GM04503 (cell line): ENCODE measurements at places on chromosomes 5 and 9.

- no peak for DNase-seq
Measured at GRCh38 chr9:69045821-69046220, 10.3 kb downstream of the FXN start.

DNA sequence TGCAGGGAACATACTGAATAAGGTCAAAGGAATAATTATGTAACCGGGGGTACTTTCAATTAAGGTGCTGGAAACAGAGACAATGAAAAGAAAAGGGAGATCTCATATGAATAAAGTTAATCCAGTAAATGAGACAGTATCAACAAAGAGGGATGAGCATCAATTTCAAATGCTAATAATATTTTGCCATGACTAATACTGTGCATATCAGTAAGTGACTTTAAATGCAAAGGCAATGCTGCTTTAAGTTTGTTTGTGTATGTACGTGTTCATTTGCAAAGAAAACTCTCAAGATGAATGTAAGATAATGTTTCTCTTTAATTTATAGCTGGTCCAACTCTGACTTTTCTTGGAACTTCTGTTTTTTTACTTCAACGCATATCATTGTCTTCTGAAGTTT is 139.9 kb downstream of the PDE4D start:
- DNase-seq, result no peak

DNA sequence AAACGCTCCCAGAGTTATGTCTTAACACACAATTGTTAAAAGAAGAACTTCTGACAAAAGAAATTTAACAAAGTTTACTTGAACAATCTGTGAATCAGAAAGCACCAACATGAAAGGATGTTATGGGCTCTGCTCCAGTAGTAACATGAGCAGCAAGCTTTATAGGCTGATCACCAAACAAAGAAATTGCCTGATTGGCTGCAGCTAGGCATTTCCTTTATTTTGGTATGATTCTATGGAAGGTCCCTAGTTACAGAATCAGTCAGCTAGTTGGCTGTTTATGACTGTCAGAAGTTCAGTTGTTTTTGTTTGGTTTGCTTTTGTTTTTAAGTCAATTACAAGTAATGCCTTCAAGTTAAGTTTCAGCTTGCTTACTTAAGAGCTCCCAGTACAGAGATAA is 102.4 kb upstream of the SMC2 start:
- no peak for DNase-seq

GRCh38 chr5:36365896-36366295 is 64.2 kb upstream of the RANBP3L start:
- no peak for DNase-seq

DNA sequence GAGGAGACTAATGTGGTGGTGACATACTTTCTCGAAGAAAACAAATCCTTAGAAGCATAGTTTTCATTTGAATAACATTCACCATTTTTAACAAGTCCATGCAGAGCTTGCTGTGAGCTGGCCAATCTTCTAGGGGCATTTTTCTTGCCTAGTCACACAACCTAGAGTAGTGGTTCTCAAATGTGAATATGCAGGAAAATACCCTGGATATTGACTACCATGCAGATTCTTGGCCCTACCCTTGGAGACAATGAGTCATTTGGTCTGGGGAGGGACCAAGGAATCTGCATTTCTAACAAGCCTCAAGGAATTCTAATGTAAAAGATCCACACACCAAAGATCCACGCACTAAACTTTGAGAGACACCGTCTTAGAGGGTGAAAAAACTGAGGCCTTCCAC is 23.5 kb downstream of the GDNF start:
- DNase-seq, result no peak

GRCh38 chr5:173594061-173594460 is 22.4 kb downstream of the BOD1 start:
- no peak for DNase-seq

- no peak for DNase-seq
Measured at GRCh38 chr5:180523629-180524466, 29.7 kb downstream of the CNOT6 start.

DNA sequence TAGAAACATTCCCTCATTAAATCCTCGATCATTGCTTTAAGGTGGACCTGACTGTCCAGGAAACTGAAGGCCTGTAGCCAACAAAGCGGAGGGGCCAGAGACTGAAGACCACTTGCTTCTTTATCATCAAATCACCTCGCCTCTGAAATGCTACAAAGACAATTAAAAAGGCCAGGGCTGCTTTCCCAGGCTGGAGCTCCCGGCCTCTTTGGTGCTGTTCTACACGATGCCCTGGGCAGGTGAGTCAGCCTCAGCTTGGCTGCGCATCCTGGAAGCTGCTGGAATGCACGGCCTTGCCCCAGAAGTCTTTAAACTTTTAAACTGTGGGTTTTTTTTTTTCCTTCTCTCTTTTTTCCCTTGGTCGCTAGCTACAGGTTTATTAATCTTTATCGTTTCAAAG is 46.5 kb downstream of the SH3PXD2B start:
- DNase-seq, result no peak

- DNase-seq, result no peak
Measured at GRCh38 chr9:113503613-113504211, 40.2 kb downstream of the RGS3 start.
